Uterus (tissue), 4 donors: ENCODE measurements at places on chromosomes 7 and 10.

DNA sequence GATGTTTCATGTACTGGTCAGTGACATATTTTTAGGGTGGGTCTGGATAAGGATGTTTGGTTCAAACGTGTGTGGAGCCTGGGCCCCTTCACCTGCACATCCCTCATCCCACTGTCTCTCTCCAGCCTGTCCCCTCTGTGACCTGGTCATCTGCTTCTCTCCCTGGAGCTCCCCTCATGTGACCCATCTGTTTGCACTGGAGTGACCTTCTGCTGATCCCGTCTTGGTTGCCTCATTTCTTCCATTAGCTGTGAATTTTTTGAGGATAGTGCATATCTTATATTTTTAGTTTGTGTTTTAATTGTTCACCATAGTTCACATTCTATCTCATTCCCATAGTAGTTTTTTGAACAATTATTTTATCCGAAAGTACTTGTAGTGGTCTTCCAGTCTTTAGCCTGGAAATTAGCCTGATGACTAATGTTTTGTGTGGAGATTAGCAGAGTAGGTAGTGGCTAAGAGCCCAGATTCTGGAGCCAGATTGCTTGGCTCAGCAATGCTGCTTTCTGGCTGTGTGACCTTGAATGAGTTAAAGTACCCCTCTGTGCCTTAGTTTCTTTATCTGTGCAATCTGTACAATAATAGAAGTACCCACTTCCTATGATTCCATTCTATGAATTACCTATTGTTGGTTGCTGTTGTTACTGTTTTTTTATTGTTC lies 224.5 kb downstream of the LRMDA start:
- DNase-seq = peak; percentile 45

DNA sequence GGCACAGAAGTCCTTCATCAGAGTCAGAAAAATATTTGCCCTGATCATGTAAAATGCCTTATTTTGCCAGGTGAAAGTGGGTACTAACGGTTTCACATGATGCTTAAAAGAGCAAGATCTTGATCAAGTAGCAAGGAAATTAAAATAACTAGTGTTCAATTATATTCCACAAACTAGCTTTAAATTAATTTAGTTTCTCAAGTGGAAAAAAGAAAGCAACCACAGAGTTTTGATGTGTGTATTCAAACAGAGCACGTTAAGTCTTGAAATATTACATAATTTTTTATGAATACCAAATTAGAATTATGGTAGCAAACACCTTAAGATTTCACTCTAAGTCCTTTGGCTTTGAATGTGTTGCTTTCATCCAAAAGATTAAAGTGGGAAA lies 47.3 kb downstream of the PIP4K2A start:
- DNase-seq = no peak

DNA sequence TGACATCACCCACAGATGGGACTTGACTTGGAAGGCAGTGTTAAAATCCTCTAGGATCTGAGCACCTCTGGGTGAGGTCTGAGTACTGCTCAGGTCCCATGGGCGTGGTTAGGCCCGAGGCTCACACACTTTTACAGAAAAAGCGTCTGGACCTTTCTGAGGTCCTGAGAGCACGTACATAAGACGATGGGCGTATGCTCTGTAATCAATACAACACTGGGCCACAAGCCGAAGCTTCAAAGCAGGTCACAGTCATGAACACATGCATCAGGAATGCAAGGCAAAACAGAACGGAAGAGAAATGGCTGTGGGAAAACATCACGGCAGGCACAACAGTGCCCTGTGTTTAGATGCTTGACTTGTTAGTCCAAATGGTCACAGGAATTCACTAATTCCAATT lies 112.2 kb downstream of the LARP4B start:
- DNase-seq = no peak

DNA sequence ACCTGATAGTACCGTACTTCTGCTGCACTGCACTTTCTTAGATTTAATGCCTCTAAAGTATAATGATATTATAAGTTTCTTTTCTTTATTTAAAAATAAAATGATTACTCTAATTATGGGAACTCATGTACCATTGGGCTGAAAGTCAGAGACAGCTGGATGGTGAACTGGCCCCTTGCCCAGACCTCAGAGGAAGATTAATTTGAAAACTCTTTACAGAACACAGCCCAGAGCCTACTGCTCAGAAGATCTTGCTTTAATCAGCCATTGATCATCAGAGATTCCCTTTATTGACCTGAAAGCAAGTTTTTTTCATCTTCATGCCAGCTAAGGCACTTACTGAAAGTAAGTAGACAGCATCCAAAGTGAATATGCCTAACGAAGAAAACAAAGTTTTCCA lies 341.7 kb downstream of the GFRA1 start:
- no peak for DNase-seq

- DNase-seq = no peak
Observed at GRCh38 chr7:113094517-113095249, 8.1 kb upstream of the GPR85 start.

GRCh38 chr10:6065835-6066234 lies 3.7 kb upstream of the IL2RA start:
- no peak for DNase-seq

GRCh38 chr10:121092720-121093095 lies 241.5 kb downstream of the WDR11 start:
- DNase-seq = no peak

DNA sequence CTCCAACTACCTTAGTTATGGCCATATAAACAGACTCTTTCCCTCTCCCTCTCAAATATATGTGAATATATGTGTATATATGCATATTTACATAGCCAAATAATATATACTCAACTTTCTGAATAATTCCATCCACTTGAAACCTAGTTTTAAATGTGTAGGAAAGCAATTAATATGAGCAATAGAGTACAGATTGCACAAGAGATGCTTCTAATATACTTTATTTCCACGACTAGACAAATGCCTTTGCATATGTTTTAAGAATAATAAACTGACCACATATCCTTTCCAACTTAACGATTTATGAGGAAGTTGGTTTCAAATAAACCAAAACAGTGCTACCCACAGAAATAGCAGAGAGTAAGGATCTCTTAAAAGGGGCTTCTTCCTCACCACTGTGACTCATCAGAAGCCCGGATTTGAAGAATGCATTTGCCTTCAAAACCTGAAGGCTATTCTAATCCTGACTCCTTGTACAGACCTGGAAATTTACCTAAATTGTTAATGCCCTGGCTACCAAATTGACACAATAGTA lies 266.3 kb downstream of the AHR start:
- no peak for DNase-seq

DNA sequence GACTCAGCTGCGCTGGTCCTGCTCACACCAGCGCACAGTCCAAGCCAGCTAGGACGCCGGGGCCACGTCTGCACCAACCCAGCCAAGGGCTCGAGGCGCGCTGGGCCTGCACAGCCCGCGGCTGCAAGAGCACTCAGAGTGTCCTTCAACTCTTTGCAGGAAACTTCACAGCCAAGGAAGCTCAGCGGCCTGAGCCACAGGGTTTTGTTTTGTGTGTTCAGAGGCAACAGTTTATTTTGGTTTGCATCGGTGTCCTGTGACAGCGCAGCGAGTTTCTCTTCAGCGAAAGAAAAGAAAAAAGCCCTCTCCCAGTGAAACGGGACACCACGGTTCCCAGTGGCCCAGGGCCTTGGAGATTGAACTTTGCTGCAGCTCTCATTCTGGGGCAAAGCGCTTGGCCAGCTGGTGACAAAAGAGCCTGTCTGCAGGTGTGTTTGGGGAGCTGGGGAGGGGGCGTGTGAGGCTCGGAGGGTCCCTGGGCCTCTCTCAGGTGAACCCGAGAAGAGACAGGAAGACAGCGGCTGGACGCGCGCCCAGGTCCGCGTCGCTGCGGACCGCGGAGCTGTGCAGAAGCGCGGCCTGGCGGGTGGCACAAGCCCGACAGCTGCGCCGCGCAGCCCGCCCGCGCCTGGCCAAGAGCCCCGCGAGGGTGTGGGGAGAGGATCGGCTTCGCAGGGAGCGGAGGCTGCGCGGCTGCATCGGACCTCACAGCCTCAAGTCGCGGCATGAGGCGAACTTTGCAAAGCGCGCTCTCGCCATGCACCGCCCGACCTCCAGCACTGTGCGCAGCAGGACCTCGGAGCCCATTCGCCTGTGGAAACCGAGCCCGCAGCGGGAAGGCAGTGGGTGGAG lies 922 bp downstream of the CXCL12 start:
- DNase-seq = peak; percentile 30

GRCh38 chr10:24983946-24984345 lies 31.5 kb upstream of the PRTFDC1 start:
- DNase-seq = no peak

- no peak for DNase-seq
Observed at GRCh38 chr10:110448682-110449418, 48.9 kb upstream of the DUSP5 start.

- DNase-seq = no peak
Observed at GRCh38 chr10:130074639-130075038, 36.0 kb downstream of the C10orf143 start.

GRCh38 chr7:38000272-38000671 lies 79.8 kb downstream of the EPDR1 start:
- DNase-seq = no peak

GRCh38 chr7:47387506-47387905 lies 194.4 kb downstream of the TNS3 start:
- no peak for DNase-seq

DNA sequence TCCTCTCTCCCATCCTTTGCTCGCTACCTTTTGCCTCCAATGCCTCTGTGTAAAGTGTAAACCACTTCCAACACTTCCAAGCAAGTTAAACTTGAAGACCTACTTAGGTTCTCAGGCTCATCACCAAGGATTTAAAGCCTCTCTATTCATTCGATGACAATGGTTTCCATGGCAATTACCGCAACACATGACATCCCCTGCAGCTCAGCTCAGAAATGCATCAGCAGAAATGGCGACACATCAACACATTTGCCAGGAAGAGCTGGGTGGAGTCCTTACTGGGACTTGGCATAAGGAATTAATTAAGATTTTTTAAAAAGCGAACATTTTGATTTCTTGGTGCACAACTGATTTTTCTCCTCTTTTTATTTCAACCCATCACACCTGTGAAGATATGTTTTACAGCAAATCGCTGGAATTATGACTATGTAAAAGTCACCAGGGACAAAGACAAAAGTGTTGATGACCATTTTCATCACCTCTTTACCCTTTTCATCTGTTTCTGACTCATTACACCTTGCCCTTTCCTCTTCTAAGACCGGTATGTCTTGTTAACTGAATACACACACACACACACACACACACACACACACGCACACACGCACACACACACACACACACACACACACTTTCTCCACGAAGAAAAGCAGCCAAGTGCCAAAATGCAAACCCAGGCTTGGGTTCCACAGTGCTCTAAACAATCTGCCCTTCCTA lies 453.4 kb upstream of the CELF2 start:
- DNase-seq = no peak

- no peak for DNase-seq
Observed at GRCh38 chr10:44439958-44440244, 55.0 kb upstream of the CXCL12 start.

DNA sequence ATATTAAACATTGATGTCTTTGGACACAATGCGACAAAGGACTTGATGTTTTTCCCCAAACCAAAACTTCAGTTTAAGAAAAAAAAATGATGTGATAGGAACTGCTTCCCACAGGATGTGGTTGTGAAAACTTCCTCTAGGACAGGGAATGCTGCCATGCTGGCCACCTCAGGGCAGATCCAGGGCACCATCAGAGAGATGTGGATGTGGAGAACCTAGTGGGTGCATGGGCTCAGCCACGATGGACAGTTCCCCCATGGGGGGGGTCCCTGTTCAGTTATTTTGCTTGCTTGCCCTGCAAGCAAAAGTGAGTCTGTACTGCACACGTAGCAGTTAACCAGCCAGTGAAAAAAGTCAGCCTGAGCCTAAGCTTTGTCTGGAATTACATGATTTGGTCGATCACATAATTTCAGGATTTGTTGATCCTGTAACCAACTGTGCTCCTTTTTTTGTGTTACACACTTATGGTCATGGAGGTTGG lies 36.3 kb downstream of the LAMB4 start:
- DNase-seq = no peak

DNA sequence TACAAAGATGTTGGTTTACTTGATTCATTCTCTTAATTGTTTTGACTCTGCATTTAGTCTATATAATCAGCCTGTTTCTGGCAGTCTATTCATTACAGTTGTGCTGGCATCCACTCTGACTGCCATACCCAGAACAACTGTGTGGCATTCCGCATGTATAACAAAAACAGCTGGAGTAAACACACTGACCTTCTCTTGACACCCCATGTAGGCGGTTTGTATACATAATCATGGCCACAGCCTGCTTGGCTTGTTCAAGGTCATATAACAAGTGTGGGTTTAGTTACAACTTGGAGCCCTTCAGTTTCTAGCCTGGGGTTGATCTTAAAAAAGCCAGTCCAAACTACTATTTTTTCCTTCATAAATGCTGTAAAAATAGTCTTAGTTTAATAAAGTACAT lies 70.9 kb downstream of the MBL2 start:
- no peak for DNase-seq

DNA sequence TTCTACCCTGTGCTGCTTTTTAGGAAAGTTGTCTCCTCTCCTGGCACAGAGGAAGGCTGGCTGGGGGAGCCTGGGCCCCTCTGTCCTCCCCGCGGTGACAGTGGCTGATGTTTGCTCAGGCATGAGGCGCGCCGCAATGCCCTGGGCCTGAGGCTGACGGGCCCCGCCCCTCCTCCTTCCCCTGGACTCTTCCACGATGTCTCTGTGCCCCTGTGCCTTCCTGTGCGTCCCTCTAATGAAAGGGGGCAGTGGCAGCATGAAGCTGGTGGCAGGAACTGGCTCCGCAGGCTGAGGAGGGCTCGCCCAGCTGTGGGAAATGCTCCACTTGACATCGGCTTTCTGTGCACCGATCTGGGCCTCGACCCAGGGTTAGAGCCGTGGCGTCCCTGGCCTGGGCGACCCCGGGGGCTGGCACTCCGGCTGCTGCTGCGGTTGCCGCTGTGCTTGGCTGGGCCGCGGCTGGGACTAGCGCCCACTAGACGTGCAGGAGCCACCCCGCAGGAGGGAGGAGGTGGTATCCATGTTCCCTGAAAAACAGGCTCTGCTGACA lies 67.9 kb downstream of the ZNF680 start:
- no peak for DNase-seq

DNA sequence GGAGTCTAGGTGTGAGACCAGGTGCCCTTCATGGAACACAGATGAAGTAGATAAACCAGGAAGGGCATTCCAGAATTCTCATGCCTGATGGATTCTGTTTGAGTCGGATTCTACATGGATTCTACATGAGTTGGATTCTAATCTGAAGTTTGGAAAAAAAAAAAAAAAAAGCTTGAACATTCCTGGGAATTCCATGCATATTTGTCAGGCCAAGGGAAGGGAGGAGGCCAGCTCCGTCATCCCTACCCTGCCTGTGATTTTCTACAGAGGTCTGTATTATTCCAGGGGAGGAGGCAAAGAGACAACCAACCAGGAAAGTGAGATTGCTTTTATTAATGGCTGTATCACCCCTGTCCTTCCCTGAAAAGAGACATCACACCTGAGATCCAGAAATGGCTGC lies 27.8 kb upstream of the EBLN1 start:
- no peak for DNase-seq

- DNase-seq = no peak
Observed at GRCh38 chr7:105610165-105610930, 29.1 kb upstream of the EFCAB10 start.

- DNase-seq = no peak
Observed at GRCh38 chr10:9305018-9305655, 1250.6 kb downstream of the GATA3 start.

GRCh38 chr7:17307969-17308648 lies 9.7 kb downstream of the AHR start:
- no peak for DNase-seq
